ENCODE measurements at places on chromosomes 4 and X. TPM values are rescaled to one million over a fixed set of nuclear protein-coding genes. Genes with fewer than 3 reads are reported as not detected.

PPID gene
- total RNA-seq, result 68.4 TPM

ARSJ gene
- not detected for total RNA-seq

CTAG2 gene
- total RNA-seq, result not detected

NELFA gene
- 44.8 TPM for total RNA-seq

VCX gene
- not detected for total RNA-seq

DNA sequence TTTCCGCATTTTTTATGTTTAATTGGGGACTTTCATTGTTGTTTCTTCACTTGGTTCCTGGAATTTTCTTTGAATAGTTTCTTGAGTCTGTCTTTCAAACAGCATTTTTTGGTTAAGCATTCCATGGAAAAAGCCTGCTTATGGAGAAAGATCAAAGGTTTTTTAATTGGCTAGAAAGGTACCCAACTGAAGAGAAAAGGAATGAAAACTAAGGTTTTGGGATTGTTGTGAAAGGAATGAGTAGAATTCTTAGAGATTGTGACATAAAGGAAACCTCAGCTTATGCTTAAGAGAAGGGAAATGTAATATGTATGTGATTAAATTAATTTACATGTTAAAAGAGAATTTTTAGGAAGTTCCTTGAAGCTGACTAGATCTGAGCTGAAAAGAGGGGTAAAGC is 82.8 kb downstream of the CCKAR start:
- no peak for DNase-seq

DNA sequence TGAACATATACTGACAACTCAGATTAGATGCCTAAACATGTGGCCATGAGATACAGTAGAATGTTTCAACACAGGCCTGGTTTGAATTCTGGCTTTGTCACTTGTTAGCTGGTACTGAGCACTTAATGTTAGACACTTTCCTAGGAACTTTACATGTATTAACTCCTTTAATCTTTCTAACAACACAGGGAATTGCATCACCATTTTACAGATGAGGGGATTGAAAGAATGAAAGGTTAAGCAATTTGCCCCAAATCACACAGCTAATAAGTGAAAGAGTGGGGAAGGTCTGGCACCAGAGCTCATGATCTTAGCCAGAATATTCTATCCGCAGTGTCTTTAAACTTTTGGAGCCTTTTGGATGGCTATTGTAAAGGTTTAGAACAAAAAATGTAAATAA is 95.9 kb downstream of the NYX start:
- no peak for DNase-seq

- no peak for DNase-seq
Measured at GRCh38 chr4:1328267-1329155, 18.5 kb upstream of the UVSSA start.
